ENCODE measurements at places on chromosomes 2 and 18.

DNA sequence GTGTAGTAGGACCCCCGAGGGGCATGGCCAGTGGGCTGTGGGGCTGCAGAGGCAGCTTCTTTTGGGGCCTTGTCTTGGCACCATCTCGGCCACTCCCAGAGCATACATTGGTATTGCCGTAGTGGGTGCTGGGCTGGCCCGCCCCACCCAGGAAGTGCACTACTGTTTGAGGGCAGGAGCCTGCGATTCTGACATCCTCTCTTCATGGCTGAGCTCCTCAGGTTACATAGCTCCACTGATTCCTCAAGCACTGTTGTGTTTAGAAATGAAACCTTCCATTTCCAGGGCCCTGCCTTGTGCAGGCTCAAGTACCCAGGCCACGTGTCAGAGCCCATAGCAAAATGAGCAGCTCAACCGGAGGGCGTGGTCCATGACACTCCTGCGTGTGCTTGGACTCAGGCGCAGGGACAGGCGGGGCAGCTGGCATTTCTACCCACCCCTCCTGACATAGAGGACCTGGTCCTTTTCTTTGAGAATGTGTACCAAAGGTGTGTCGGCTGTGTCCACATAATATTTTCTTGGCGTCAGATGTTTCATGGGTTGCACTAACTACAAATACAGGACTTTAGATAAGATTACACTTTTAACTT lies 67.9 kb downstream of the DGKD start:
- no peak for DNase-seq

- no peak for DNase-seq
Observed at GRCh38 chr2:28681606-28682005, 70.0 kb upstream of the PPP1CB start.

- DNase-seq: no peak
Observed at GRCh38 chr18:36481201-36481657, 183.7 kb downstream of the FHOD3 start.

GRCh38 chr18:23058746-23059415 lies 76.4 kb upstream of the CABLES1 start:
- no peak for DNase-seq

DNA sequence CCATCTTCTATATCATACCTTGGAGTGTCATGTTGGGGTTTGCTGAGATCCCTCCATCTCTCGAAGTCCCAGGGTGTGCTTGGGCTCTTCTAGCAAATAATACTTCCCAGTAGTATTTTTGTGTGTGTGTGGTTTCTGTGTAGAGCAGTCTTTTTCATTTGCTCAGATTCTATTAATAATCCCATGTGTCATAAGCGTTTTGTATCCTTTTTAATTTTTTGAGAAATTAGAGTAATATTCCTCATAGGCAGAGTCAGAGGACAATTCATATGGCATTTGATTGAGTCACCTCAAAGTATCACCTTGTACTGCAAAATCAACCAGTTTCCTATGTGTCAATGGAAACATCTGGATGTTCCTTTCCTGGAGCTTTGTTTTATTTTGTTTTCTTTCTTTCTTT lies 37.4 kb upstream of the PPP1R1C start:
- DNase-seq: no peak

- DNase-seq: no peak
Observed at GRCh38 chr2:241802421-241803318, 6.3 kb upstream of the NEU4 start.

DNA sequence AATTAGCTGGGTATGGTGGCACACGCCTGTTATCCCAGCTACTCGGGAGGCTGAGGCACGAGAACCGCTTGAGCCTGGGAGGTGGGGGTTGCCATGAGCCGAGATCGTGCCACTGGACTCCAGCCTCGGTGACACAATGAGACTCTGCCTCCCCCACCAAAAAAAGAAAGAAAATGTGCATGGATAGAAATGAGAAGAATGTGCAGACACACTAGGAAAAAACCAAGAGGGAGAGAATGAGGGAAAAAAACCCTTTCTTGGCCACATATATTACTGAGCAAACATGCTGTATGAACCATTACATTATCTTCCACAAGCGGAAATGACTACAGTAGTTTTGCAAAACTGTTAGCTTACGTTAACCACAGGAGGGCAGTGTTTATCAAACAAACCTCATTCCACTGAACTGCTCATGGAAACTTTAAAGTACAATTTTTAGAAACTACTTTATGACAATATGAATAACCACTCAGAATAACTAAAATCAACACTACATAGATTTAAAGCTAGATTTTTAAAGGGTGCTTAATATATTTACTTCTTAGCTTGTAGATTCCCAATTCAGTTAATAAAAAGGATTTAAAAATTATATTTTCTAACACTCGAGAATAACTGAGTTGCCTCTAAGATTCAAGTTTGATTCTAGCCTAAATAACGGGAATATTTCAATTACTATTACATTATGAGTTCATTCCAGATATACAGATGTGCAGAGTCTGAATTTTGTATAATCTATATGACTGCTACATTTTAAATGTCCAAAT lies 26.4 kb downstream of the ASXL2 start:
- no peak for DNase-seq

DNA sequence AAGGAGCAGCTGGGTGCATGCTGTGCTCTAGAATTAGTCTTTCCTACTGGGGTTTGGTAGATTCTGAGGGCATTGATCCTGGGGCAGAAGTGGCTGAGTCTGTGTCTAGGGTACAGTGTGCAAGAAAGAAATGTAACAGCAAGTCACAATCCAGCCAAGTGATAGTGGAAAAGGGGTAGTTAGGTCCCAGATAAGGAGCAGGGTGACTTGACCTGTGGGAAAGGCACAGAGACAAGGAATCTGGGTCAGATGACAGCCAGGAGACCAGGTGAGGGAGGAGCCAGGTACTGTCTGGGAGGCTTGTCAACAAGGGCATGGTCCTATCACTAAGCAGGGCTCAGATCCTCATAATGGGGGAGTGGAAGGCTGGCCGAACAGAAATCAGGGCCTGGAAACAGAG lies 8.1 kb downstream of the IL37 start:
- no peak for DNase-seq

DNA sequence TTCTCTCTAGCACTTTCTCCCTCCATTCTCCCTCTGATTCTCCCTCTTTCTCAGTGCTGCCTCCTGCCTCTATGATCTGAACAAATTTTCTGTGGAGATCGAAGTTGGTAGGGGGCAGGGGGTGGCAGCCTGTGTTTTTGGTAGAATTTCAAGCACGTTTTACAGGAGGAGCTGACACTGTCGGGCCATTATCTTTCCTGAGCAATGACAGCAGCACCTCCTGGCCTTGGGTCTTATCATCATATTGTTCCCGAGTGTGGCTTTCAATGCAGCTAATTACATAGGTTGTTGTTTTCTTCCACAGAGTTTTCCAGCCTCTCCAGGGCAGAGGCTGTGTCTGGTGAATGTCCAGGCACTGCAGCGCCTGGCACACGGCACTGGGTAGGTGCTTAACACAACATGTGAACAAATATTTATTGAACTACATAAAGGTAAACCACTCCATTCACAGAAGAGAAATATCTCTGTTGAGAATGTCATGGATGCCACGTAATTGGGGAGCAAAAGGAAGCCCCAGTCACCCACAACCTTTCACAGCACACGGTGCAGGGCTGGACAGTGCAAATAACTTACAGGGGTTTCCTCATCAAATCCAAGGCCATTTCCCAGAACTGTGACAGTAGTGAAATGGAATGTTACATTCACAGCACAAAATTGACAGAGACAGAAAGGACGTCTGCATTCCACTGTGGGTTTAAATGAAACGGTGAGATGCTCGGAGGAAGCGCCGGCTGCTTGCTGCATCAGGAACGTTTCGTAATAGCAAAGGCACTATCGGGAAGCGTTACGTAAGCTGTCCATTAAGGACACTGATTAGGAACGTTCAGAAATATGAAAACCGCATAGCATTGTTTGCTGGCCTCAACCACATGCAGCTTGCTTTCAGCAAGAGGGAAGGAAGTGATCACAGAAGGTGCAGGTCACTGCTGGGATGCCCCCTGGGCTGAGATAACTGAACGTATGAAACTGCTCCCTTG lies 6.5 kb upstream of the KCNG2 start:
- no peak for DNase-seq

DNA sequence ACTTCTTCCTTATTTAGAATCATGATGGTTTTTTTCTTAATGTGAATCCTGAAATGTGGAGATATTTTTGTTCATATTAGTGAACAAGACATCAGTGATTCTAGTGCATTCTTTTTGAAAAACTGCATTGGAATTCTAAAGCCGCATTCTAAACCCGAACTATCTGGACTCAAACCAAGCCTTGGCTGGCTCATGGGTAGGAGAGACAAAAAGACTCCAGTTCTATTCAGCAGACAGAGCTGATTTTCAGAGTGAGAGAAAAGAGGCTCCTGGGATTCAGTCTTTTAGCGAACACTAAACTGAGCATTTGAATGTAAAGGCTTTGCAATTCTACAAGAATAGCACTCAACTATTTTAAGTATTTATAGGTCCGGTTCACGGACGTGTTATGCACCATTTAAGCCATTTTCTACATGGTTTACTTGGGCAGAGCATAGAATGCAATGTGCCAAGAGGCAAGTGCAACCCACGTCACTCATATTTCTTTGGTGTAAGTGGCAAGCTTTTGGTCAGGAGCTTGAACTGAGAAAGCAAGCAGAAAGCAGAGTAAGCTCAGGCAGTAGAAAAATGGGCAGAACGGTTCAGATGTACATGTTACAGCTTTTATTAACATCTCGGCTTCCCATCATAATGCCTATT lies 227.3 kb upstream of the RAB12 start:
- DNase-seq: no peak

- no peak for DNase-seq
Observed at GRCh38 chr2:233938676-233939370, 21.6 kb downstream of the TRPM8 start.

GRCh38 chr2:224220586-224221255 lies 181.2 kb downstream of the FAM124B start:
- DNase-seq: no peak

- DNase-seq: no peak
Observed at GRCh38 chr18:44801781-44802180, 121.1 kb downstream of the SETBP1 start.

- no peak for DNase-seq
Observed at GRCh38 chr2:217610401-217610814, 392.4 kb downstream of the TNS1 start.

DNA sequence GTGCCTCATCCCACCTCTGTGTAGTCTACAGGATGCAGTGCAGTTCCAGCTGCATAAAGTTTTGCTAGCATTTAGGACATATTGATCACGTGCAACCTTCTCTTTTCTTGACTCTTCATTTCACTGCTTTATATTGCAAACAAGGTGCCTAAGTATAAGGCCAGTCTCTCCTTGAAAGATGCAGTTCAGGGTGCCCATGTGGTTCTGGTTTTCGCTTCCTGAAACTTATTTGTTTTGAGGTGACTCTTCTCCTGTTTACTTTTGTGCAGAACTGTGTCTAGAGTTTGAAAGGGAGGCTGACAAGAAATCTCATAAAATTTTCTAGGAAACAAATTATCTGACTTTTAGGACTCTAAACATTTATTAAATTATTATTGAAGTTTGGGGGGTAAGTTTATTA lies 189.9 kb downstream of the UBE2E3 start:
- no peak for DNase-seq

GRCh38 chr18:49169037-49169521 lies 218.3 kb upstream of the SMAD7 start:
- DNase-seq: no peak

DNA sequence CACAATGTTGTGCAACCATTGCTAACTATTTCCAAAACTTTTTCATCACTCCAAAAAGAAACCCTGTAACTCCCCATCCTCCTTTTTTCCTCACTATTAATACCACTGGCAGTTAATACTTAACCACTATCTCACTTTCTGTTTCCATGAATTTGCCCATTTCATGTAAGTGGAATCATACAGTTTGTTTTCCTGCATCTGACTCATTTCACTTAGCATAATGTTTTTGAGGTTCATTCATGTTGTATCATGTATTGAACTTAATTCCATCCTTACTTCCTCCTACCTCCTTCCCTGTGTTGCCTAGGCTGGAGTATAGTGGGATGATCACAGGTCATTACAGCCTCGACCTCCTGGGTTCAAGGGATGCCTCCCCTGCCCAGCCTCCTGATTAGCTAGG lies 68.3 kb downstream of the FAM117B start:
- DNase-seq: no peak

GRCh38 chr2:177604271-177605065 lies 211.9 kb downstream of the AGPS start:
- DNase-seq: peak; percentile 17

DNA sequence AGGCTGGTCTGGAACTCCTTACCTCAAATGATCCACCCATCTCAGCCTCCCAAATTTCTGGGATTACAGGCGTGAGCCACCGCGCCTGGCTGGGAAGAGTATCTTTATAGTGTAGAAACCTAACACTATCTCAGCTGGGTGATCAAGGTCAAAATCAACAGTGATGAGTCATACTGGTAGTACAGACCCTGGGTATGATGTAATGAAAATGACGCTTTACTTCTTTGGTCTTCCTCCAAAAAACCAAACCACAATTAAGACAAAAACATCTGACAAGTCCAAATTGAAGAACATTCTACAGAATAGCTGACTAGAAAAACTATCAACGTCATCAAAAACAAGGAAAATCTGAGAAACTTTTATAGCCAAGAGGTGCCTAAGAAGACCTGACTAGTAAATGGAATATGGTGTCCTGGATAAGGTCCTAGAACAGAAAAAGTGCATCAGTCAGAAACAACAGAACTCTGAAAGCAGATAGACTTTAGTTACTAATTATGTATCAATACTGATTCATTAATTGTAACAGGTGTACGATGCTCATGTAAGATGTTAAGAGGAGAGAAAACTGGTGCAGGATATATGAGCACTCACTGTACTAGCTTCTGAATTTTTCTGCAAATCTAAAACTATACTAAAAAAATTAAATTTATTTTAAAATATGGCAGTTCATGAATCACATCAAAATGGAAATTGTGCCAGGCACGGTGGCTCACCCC lies 25.4 kb downstream of the PDCL3 start:
- no peak for DNase-seq

DNA sequence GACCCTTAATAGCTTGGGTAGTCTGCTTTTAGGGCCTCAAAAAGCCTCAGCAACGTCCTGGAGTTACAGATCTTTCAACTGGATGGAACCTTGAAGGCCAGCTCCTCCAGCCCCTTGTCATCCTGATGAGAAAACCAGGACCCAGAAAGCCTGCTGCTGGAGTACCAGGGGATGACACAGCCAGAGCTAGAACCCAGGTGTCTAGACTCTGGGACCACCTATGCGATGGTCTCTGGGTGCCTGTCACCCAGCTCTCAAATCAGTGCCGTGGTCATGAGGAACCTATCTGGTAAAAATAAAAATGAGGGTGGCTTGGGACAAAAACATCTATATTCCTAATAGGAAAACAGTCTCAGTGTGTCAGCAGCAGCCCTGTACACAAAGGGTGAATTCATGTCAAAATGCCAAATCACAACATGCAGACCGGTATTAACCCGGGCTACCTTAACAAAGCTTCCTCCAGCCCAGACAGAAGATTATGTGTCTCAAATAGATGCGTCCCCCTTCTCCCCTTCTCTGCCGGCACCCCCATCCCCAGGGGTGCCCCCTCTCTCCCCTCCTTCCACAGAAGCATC lies 28.5 kb downstream of the SMAD7 start:
- no peak for DNase-seq

DNA sequence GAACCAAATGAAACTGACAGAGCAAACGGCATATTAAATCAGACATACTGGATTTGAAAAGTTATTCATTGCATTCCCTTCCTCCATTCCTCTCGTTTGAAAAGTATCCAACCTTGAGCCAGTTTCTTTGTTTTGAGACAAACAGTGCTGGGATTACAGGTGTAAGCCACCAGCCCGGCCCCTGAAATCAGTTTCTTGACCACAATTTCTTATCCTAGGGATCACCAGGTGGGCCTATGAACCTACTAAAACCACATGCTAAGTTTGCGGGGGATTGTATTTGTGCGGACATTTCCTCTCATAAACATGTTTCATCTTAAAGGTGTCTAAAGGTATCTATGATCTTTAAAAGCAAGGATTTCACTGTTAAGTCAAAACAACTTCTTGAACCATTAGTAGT lies 11.6 kb downstream of the PTPN2 start:
- no peak for DNase-seq
